ENCODE measurements at places on chromosomes 6 and 20. TPM values are rescaled to one million over a fixed set of nuclear protein-coding genes. Genes with fewer than 3 reads are reported as not detected.

- no peak for DNase-seq
These were observed 5.7 kb downstream of the KCNK5 start for GRCh38 chr6:39223555-39223954.

Gene MYL9
- total RNA-seq = 1,833 TPM

DNA sequence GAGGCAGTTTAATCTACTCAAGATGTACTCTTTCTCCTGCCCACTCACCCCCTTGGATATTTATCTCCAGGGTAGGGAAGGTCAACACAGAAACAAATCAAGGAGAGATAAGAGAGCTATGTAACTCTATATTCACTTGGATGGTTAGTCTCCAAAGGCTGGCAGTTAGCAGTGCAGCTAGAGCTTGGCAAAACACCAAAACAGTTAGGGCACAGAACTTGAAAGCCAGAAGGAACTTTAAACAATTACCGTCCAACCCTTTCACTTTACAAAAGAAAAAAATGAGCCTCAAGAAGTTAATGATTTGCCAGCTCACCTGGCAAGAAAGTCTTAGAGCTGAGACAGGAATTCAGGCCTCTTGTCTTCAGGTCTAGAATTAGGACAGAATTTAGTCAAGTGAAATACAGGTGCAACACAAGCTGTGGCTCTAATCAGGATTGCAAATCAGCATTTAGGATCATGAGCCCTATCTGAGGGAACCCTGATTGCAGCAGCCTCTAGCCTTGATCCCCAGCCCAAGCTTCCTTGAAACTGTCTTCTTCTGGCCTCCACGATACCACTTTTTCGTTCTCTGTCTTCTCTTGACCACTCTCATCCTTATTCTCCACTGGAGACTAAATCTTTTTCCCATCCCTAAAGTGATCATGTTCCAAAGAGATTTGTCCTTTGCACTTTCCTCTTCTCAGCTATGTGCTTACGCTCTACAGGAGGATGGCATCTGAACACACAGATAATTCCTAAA, 14.9 kb downstream of the NEDD9 start:
- DNase-seq = peak; percentile 75

DNA sequence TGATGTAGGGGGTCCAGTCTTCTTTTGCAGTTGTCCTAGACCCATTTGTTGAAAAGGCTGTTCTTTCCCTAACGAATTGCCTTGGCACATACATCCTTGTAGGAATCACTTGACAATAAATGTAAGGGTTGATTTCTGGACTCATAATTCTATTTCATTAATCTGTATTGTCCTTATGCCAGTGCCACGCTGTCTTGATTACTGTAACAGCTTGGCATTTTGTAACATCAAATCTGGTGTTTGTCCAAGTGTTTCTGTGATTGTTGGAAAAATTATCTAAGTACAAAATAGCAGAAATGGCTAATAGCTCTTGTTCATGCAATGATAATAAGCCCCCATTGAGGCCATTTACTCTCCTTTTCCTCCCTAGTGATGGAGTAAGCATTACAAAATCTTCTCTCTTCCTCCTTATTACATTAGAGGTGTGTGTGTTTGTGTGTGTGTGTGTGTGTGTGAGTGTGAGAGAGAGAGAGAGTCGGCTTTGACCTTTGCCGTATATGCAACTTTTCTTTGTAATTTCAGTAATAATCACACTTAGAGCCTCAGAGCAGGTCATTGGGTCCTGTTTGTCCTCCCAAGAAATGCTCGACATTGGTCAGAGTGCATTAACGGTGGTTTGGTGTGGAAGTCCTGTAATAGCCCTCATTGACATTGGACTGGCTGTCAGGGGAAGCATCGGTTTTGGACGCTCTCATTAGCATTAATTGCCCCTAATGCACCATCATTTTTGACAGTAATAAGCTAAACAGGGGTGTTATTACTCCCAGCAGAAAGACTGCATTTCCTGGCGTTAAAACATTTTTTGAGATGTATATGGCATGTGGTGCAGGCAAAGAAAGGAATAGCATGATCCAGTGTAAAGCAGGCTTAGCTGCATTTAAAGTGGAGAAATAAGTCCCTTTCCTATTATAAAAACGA, 40.7 kb upstream of the MROH8 start:
- DNase-seq = no peak

GRCh38 chr6:116482780-116483179, 21.6 kb downstream of the CALHM6 start:
- DNase-seq = no peak

DNA sequence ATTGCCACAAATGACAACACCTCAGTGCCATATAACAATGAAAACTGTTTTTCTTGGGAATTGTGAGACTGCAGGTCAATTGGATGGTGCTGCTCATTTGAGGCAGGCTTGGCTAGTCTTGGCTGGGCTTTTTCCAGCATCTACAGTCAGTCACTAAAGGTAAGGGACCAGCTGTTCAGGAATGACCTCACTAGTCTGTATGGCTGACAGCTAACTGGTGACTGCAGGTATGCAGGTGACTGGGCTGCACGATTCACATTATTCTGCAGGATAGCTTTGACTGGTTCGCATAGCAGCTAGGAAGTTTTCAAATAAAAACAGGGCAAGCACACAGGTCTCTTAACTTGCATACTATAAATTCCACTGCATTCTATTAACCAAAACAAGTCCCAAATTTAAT, 22.1 kb upstream of the HMGCLL1 start:
- DNase-seq = no peak
